ENCODE measurements at places on chromosomes 2 and 18.

- no peak for DNase-seq
These were observed 79.4 kb upstream of the ZNF532 start for GRCh38 chr18:58785171-58785805.

- DNase-seq = no peak
These were observed 342.8 kb downstream of the DYSF start for GRCh38 chr2:71796174-71796593.

DNA sequence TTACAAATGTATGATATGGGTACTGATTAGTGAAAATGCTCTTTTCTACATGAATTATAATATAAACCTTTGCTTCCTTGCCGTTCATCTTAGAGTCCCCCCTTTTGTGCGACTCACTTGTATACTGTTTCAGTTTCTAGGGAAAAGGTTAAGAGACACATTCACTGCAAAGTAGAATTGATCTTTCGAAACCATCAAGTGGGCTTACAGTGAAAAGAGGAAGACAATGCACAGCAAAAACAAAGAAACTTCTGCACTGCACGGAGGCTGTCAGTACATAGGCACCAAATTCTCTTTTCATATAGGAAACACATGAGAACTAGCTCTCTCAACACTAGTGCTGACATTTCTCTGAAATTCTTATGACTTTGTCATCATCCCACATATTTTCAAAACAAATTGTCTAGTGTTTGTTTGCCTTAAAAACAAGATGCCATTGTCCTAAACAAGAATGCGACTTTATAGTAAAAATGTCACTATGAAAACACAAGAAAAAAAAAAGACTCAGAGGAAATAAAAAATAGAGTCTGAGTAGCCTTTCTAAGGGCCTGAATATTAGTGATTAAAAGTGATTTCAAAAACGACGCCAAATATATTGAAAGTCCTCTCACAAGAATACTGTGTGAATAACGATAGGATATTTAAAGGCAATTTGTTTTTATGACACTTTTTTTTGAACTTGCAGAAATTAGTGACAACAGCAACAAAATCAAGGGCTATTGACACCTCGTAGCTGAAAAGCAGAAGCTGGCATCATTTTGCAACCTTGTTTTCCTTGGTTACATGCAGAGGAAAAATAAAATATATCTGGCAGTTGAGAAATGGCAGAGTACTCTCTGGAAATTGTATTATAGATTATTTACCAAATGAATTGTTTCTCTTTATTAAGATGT lies 827.0 kb downstream of the BCL11A start:
- DNase-seq = no peak

DNA sequence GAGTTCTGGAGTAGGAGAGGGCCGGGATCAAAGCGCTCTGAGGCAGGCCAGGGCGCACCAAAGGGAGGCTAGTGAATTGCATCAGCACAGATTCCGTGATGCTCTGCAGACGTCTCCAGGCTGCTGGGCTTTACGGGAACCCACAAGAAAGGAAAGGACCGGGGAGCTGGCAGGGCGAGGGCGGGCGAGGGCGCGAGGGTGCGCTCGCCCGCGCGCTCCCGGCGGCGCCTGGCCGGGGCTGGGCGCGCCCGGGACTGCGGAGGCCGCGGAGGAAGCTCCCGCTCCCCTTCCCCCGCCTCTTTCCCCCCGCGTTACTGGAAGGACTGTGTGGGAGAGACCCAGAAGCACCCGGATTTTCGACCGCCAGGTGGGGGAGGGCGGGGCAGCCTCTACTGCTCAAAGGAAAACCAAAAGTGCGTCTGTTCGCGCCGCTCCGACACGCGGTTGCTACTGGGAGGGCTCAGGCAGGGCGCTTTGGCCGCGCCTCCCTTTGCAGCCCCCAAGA lies 2.4 kb upstream of the FOSL2 start:
- peak; percentile 69 for DNase-seq

GRCh38 chr2:198144660-198145059 lies 340.3 kb downstream of the PLCL1 start:
- DNase-seq = peak; percentile 41

- no peak for DNase-seq
These were observed 185.9 kb downstream of the CDH7 start for GRCh38 chr18:65936678-65937077.

DNA sequence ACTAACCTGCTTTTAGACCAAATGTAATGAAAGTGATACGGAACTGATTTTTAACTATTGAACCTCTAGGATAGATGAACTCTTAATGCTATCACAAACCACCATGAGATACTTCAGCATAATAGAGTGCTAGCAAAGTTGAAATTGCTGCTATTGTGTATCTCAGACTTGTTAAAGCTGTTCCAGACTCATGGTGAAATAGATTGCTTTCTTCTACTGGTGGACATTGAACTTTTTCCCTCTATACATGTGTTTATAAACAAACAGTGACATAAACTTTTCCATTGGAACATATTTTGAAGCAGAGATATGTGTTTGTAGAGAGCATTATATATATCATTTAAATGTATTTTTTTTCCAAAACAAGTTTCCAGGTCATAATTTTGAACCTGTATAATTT lies 157.3 kb downstream of the CAMKMT start:
- DNase-seq = no peak

DNA sequence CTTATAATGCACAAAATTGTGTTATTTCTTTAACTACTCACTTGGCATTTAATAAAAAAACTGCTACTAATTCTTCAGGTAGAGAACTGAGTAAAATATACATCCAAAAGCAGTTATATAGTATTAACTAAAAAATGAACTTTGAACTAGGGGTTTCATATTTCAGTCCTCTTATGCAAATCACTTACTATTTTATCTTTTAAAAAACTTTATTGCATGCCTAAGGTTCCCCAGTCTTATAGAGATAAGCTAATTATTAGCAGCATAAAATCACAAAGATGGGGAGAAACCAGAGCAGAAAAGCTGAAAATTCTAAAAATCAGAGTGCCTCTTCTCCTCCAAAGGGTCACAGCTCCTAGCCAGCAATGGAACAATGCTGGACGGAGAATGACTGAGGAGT lies 228.0 kb downstream of the CALCRL start:
- no peak for DNase-seq

DNA sequence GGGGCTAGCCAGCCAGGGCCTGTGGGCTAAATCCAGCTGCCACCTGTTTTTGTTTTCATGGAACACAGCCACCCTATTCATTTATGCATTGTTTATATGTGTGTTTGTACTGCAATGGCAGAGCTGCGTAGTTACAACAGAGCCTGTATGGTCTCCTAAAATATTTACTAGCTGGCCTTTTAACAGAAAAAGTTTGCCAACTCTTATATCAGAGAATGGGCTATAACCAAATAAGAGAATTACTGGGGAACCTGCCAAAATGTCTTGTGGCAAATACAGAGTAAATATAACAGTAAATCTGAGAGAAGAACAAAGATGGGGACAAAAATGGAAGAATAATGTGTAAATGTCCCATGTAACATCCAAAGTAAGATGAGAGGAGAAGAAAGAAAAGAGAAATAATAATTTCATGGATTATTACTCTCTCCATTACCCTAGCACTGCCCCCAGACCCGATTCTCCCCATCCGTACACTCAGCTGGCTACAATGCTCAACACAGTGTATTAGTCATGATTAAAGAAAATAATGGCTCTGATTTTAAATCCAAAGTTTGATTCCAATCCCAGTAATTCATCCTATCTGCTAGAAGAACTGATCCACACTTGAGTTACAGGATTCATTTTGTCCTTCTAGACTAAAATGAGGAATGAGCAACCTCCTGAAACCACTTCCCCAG lies 249.3 kb downstream of the LRATD1 start:
- DNase-seq = no peak

DNA sequence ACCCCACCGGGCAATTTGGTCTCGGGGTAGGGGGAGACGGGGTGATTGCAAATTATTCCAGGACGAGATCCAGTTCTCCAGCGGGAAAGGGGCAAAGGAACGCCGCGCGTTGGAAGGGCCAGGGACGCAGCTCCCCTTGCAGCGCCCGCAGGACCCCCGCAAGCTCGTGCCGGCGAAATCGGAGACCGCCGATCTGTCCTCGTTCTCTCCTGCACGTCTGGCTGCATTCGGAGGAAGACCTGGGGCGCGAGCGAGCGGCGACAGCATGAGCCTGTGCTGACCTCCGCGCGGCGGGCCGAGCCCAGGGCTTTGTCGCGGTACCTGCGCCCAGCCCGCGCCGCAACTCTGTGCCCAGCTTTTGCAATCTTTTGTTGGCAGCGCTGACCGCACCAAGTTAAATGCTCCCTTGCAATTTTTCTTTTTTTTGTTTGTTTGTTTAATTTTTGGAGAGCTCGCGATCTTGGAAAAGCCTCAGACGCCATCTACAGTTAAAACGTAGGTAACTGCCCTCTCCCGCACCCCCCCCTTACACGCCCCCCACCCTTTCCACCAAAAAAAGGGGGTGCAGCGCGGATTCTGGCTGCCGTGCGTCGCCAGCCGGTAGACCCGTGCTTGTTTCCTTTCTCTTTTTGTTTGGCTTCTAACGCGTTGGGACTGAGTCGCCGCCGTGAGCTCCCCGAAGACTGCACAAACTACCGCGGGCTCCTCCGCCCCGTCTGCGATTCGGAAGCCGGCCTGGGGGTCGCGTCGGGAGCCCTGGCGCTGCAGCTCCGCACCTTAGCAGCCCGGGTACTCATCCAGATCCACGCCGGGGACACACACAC lies 667 bp downstream of the TRIB2 start:
- peak; percentile 65 for DNase-seq

DNA sequence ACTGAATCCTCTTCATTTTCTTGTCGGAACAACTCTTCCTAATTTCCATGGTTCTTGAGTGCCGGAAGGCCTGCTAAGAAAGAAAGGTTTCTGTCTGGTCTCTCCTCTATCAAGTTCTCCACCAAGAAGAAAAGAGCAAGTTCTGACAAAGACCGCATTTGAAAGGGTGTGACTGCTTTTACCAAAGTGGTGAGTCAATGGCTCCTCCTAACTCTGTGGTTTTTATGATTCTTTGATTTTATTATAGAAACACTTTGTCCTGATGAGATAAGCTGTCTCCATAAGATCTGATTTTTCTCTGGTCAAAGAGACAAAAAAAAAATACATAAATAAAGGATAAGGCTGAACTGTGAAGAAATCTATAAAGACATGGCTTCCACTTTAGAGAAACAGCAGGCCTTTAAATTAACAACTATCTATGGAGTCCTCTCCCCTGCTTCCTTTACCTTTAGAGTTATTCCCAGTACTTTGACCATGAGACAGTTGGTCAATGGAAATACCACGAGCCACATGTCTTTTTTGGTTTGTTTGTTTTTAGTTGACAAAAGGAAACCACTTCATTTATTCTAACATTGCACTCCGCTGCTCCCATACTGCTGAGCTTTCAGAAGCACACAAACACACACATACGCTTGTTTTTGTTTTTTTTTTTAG lies 67.7 kb downstream of the REL start:
- peak; percentile 83 for DNase-seq

- DNase-seq = no peak
These were observed 172.8 kb upstream of the HAAO start for GRCh38 chr2:42965196-42965595.

DNA sequence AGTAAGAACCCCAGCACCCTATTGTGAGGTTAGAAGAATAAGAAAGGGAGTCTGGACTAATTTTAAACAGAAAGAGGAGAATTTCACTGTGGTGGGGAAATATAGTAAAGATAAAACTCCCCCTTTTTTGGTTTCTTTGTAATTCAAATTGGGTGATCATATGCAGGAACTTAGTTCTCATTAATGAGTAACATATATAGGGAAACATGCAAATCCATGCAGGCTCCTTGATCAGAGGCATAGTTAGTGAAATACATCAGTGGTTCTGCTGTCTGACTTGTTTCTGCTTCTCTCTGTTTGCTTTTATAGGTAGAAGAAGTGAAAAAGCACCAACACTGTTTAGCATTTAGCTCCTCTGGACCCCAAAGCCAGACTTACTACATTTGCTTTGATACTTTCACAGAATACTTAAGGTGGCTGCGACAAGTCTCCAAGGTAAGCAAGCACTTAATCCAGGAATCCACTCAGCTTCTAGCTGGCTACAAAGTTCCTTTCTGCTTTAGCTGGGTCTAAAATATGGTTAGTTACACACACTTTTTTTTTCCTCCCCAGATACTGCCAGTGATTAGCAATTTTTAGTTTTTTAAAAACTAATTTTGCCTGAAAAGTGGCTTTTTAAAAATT lies 123.2 kb downstream of the PHLPP1 start:
- DNase-seq = no peak

GRCh38 chr18:74171910-74172606 lies 23.7 kb downstream of the TIMM21 start:
- DNase-seq = no peak

DNA sequence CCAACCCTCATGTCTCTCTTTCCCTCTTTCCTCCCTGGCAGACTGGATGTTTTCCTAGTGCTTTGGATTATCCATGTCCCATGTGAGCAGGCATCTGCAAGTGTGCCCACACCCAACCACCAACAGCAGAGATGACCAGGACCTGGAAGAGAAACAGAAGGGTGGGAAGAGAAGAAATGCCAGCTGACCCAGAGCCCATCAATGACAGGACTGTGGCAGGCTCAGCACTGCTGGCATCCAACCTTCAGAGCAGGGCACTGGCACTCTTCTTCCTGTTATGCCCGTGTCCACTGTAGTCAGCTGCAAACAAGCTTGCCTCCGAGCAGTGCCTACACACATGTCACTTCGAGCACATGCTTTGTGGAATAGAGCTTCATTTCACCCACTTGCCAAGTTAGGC lies 121.1 kb downstream of the TANC1 start:
- DNase-seq = no peak

DNA sequence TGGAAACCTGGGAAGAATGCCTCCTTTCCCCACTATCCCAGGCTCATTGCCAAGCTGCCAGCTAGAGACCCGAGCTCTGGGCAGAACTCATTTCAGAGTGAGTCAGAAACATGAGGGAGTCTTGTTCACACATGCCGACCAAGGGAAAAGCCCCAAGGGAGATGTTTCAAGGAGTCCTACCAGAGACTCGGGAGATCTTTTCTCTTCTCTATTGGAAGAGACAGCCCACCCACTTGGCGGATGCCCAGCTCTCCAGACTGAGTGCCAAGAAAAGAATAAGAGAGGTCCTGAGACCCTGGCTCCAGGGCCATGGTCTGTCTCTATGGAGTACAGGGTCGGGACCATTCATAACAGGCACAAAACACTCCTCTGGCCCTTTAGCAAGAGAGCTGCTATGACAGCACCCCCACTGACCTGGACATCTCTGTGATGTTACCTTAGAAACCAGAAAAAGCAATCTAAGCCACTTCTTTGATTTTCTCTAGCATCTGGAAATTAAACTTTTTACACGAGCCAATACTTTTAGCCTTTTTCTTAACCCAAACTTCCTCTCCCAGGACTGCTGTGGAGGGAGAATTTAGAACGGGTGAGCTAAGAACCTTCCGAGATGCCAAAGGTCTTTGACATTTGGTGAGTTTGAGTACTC lies 18.5 kb upstream of the IGFBP5 start:
- no peak for DNase-seq

All from hematopoietic multipotent progenitor cell treated with erythropoietin and hydrocortisone succinate and interleukin-3 and kit ligand, for 8 days (in vitro differentiated cells).